ENCODE measurements at places on chromosomes 1 and 21.

- DNase-seq: no peak
Measured at GRCh38 chr1:24939040-24939674, 9.1 kb upstream of the RUNX3 start.

DNA sequence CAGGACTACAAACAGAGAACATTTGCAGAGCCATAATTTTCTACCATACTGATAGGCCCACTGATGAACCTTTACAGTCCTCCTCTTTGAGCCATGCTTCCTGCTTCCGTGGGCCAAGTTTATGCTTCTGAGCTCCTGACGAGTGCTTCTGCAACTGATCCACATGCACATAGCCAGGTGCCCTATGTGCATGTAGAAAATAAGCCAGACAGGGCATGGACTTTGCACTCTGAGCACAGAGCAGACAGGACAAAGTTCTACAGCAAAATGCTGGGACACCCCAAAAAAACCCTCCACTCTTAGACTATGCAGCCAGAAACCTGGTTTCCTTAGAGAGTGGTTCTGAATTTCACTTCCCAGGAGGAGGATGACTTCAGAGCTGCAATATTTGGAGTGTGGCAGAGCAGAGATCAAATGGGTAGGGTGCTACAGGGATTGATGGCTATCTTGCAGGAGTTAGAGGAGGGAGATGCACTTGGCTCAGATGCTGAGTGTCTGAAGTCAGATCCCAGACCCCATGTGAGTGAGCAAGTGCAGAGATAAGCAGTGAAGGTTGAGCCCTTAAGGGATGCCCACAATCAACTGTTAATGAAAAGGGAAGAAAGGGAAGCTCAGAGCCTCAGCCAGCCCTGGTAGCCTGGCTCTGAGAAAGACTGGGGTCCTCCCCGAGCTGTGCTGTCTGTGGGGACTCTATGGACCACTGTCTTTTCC, 230.9 kb downstream of the DUSP10 start:
- DNase-seq: no peak

DNA sequence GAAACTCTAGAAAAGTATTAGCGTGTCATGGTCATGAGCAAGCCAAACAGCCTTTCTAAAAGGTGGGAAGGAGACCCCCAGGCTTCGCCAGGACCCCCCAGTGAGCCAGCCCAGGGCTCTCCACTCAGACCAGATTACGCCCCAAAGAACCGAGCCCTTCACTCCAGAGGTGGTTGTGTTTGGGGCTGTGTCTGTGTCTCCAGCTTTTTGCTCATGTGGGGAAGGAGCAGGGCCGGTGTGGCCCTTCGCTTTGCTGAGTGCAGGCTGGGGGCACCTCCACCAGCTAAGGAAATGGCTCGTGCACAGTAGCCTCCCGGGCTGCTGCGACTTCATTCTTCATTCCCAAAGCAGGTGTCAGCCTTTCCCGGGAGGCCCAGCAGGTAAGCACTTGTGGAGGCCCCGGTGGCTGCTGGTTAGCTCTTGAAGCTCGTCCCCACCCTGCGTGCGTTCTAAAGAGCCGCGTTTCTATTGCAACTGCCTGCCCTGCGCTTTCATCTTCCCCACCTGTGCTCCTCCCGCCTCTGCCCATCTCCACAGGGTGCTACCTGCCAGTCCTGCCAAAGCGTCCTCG, 531 bp downstream of the TSPEAR start:
- no peak for DNase-seq

DNA sequence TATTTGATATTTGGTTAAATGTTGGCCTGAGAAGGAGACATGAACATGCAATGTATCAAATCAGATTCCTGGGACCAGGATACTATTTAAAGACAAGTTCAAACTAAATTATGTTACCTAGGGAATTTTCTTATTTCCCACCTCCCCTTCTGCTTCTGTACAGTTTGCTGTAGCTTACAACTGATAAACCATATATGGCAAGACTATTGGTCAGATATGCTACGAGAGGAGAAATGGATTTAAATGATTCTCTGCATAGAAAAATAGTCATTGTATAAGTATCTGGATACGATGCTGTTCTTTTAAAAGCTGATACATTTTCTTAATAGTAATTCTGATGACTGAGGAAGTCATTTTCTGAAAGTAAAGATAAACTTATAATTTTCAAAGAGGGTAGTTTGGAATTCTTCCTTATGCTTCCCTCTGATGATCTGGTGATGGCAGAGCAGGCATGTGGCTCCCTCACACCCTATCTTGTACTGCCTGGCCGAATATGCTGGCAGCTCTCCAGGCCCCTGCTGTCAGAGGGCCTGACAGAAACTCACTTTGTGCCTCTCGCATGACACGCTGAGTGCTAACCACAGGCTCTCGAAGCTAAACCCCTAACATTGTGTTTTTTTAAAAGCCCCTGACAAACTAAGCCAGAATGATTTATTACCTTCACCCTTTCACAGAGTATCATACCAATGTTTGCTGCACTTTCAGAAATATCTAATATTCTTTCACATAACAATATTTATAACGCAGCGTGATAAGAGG, 19.4 kb downstream of the RRP15 start:
- no peak for DNase-seq
